ENCODE measurements at places on chromosomes 1 and 21.

GRCh38 chr1:235923466-235924021, 56.8 kb upstream of the LYST start:
- no peak for DNase-seq

DNA sequence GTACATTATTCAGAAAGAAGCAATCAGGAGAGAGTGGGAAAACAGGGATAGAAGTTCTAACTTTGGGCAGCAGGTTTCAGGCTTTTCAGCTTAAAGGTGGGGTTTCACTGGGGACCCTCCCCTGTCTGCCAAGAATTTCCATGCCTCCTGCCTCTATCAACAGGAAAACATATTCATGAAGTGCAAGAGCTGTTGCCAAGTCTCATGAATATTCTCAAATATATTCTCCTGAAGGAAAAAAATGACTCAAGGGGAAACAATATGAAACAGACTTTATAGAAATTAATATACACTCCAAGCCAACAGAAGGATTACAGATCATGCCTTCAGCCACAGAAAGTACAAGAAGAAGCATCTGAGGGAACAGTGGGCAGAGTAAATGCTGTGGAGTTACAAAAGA, 713.3 kb upstream of the ADAMTS5 start:
- no peak for DNase-seq

DNA sequence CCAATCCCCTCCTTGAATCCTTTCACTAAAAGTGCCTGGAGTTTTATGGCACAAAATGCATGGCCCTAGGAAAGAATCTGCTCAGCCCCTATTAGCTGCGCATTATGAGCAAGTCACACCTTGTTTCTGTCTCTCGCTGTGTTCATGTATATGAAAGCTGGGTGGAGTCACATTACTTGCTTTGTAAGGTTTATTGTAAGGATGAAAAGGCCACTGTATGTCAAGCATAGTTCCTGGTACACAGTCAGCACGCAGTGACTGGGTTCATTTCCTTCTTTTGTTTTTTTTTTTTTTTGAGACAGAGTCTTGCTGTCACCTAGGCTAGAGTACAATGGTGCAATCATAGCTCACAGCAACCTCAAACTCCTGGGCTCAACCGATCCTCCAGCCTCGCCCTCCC, 6.7 kb upstream of the SLC9A1 start:
- DNase-seq = no peak

GRCh38 chr21:45869121-45870007, 112.2 kb upstream of the COL6A1 start:
- DNase-seq = no peak

DNA sequence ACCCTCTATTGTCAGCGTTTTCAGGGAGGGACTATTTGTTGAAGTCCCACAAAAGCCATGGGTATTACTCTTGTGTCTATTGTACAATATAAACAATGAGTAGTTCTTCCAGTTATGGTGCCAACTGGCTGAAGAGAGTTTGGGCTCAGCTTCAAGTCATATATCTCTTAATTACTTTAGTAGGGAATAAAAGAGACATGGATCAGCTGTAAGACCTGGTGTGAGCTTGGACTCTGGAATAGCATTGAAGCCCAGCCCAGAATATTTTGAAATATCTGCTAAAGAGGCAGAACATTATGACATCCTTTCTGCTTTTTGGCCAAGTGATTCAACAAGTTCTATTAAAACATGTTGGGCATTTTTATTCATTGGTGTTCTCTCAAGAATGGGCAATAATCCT, 224.9 kb downstream of the BACH1 start:
- no peak for DNase-seq

- no peak for DNase-seq
These were observed 1.7 kb upstream of the ELK4 start for GRCh38 chr1:205633421-205633976.

DNA sequence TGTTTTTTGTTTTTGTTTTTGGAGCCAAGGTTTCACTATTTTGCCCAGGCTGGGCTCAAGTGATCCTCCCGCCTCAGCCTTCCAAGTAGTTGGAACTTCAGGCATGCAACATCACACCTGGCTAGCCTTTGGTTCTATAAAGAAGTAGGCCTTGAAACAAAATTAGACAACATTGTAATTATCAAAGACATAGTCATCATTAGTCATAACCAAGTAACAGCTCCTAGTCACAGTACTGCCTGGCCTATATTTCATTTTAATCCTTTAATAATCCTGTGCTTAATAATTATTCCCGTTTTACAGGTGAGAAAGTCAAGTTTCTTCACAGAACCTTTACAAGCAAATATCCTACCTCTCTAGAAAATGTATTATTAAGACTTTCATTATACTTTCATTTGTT, 52.3 kb upstream of the TBX15 start:
- DNase-seq = no peak

- no peak for DNase-seq
These were observed 105.8 kb downstream of the SMYD2 start for GRCh38 chr1:214386747-214387146.

DNA sequence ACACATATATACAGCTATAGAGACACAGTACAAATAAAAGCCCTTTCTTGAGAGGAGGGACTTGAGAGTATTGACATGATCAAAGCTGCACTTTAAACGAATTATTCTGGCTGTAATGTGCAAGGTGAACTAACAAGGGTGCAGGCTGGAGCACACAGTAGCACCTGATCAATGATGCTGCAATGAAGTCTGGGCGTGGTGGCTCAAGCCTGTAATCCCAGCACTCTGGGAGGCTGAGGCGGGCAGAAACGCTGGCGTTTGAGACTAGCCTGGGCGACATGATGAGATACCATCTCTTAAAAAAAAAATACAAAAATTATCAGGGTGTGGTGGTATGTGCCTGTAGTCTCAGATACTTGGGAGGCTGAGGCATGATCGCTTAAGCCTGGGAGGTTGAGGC, 14.1 kb upstream of the CTH start:
- no peak for DNase-seq

DNA sequence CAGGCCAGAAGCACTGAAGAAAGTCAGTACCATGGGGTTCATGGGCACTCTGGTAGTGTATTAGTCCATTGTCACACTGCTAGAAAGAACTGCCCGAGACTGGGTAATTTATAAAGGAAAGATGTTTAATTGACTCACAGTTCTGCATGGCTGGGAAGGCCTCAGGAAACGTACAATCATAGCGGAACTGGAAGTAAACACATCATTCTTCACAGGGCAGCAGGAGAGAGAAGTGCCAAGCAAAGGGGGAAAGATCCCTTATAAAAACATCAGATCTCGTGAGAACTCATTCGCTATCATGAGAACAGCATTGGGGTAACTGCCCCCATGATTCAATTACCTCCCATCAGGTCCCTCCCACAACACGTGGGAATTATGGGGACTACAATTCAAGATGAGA, 20.2 kb upstream of the ROR1 start:
- no peak for DNase-seq

- DNase-seq = no peak
These were observed 20.6 kb downstream of the JUN start for GRCh38 chr1:58763214-58763613.
